Left renal cortex interstitium (tissue), 4 donors: ENCODE measurements at places on chromosomes 16 and 17. TPM values are rescaled to one million over a fixed set of nuclear protein-coding genes. Genes with fewer than 3 reads are reported as not detected.
A peak's percentile ranks its signal among the peaks of the same experiment; 100 is the strongest.

DNA sequence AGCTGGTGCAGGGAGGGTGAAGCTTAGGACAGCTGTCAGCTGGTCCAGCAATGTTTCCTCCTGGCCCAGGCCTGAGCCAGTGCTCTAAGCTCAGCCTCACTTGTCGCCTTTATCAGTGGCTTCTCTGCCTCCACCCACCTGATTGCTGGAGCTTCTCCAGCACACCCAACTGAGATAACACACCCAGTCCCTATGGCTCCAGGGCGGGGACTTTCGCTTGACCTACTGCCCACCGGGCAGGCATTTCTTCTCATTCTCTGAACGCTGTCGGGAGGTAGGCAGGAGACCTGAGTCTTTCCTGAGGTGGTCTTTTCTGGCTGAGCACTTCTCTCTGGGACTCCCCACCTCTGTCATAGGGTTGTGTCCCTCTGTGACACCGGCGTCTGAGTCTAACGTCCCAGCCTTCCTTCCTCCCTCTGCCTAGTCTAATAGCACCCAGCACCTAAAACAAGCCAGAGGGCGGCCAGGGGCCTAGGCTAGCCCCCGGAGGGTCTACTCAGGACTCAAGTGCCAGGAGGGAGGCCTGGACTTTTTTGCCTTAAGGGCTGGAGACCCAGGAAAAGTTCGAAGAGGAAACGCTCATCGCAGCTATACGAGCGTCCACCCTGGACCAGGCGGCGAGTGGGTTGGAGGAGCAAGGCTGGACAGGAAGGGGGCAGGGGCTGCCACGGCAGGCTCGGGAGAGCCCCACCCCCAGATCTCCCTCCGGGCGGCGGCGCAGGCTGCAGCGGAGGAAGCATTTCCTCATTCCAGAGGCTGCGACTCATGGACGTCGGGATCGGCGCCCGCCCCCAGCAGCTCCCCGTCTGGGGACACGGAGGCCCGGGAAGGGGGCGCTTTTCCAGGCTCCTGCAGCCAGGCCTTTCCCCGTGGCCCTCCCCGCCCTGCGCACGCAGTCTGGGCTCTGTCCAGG, 756 bp downstream of the TAX1BP3 start:
- DNase-seq, result no peak

GRCh38 chr16:19858340-19859018, 26.2 kb downstream of the GPRC5B start:
- no peak for DNase-seq

DNA sequence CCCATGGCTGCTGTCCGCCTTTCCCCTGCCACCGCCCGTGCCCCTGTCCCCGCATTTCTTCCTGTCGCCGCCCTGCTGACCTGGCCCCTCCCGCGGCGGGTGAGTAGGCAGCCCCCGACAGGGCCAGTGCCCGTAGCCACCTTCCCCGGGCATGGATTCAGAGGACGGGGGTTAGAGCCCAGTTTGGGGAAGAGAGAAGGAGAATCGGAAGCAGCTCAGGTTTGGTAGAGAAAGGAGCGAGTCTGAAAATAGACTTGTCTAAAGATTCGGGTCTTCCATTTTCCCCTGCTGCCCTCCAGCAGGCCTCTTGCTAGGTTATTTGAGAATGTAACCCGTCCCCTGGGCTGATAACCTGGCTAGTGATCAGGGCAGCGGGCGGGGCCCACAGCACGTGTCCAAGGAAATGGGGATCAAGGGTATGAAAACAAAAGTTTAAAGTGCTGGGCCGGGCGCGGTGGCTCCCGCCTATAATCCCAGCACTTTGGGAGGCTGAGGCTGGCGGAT, 7.9 kb upstream of the CLDN9 start:
- DNase-seq, result no peak

DNA sequence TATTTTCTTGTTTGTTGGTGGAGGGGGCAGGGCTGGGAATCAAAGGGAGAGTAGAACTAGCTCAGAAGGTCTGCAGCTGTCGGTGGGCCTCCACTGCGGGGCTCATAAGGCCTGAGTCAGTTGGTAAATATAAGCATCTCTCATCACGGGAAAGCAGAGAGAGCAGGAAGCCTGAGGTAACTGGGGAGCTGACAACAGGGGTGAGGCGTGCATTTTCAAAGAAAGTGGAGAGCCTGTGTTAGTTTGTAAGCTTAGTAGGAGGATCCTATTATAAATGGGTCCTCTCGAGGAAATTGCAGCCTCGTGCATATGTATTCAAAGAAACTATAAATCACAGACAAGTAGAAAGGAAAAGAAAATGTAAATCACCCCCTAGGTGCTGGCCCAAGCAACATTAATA, 221.0 kb upstream of the CDH13 start:
- no peak for DNase-seq

- no peak for DNase-seq
Measured at GRCh38 chr17:63274146-63274545, 172.0 kb downstream of the CYB561 start.

GRCh38 chr17:954431-955164, 25.0 kb downstream of the NXN start:
- DNase-seq, result no peak

- no peak for DNase-seq
Measured at GRCh38 chr17:64459284-64459747, 10.4 kb downstream of the MILR1 start.

GRCh38 chr17:75010683-75011400, 1.6 kb upstream of the MRPL58 start:
- no peak for DNase-seq

DNA sequence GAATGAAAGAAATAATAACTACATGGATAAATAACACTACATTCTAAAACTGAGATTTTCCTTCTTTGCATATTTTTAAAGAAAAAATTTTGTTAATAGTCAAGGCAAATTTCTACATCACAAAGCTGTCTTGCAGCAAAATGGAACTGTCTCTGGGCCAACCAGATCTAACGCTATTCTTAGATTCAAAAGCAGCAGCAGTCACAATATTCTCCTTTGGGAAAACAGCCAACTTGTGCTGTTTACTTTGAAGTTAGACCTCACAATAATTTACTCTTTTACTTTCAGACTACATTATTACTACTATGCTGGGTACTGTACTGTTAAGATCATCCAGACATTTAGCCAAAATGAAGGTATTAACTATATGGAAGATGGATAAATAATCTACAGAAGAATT, 189.1 kb downstream of the CEP112 start:
- DNase-seq, result no peak

GRCh38 chr16:70429888-70430666, 8.8 kb downstream of the ST3GAL2 start:
- DNase-seq, result no peak

GRCh38 chr17:40369923-40370322, 5.4 kb upstream of the GJD3 start:
- DNase-seq, result no peak

GRCh38 chr16:51359141-51359955, 208.3 kb upstream of the SALL1 start:
- peak; percentile 23 for DNase-seq

GRCh38 chr16:88437367-88437964, 15.6 kb upstream of the ZFPM1 start:
- no peak for DNase-seq

- DNase-seq, result no peak
Measured at GRCh38 chr17:72997559-72997958, 94.9 kb downstream of the SLC39A11 start.

GRCh38 chr16:11151156-11151884, 104.7 kb downstream of the SOCS1 start:
- no peak for DNase-seq

- no peak for DNase-seq
Measured at GRCh38 chr16:49498666-49499413, 125.2 kb downstream of the C16orf78 start.

DNA sequence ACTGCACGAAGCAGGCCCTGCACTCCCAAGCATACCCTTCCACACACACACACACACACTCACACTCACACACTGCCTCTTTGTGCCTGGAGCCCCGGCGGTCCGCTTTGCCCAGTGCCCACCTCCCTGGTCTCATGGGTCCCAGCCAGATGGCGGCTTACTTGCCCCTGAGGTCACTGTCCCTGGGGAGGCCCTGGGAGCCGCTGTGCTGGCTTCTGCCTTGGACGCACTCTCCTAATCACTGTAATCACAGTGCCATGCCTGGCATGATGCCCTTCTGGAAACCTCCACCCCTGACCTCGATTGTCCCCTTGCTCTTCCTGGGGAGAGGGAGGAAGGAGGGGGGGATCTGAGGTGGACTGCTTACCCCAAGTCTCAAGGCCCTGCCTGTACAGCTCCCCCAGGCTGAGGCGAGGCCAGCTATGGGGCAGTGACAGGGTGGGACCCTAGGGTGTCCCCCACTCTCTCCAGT, 36.0 kb downstream of the ARHGAP23 start:
- no peak for DNase-seq

- DNase-seq, result no peak
Measured at GRCh38 chr17:82737967-82738877, 2.8 kb downstream of the FN3K start.

- DNase-seq, result no peak
Measured at GRCh38 chr17:71486261-71486660, 634.6 kb upstream of the SOX9 start.

DNA sequence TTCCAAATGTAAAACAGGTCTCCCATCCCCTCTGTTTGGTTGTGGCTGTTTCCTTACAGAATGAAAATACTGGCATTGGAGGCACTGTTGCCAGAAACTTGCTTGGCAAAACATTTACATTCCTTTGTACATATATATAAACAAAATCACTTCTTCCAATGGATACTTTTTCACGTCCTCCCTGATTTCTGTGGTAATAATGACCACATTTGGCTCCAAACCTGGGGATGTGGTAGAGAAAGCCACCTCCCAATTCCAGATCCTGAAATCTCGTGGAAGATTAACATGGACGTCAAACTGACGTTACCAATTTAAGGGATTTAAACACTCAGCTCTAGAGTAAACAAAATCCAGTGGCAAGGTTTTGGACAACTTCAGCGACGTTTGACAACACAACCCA, 370.8 kb upstream of the ZFHX3 start:
- DNase-seq, result no peak

GRCh38 chr17:71725811-71726210, 395.0 kb upstream of the SOX9 start:
- DNase-seq, result no peak

DNA sequence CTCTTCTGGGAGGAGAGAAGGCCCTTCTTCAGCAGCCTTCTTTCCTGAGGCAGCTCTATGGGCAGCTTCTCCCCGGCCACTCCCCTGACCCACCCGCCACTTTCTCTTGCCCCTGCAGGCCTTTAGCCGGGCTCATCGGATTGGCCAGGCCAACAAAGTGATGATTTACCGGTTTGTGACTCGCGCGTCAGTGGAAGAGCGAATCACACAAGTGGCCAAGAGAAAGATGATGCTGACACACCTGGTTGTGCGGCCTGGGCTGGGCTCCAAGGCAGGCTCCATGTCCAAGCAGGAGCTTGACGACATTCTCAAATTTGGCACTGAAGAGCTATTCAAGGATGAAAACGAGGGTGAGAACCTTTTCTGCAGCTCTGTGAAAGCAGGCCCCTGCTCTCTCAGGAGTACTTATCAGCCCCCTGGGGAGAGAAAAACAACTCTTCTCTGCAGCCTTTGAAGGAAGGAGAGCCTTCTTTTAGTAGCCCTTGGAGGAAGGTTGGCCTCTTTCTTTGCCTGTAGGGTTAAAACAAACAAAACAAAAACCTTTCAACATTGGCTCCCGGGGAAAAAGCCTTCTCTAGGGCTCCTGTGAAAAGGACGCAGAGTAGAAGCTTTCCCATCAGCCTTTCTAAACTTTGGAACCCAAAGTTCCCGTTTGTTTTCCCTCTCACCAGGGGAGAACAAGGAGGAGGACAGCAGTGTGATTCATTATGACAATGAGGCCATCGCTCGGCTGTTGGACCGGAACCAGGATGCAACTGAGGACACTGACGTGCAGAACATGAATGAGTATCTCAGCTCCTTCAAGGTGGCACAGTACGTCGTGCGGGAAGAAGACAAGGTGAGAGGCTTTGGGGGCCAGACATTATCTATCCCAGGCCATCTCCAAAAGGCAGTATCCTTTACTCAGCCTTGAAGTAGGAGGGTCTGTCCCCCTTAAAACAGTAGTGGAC, 12.7 kb downstream of the RNF227 start:
- DNase-seq, result no peak

DNA sequence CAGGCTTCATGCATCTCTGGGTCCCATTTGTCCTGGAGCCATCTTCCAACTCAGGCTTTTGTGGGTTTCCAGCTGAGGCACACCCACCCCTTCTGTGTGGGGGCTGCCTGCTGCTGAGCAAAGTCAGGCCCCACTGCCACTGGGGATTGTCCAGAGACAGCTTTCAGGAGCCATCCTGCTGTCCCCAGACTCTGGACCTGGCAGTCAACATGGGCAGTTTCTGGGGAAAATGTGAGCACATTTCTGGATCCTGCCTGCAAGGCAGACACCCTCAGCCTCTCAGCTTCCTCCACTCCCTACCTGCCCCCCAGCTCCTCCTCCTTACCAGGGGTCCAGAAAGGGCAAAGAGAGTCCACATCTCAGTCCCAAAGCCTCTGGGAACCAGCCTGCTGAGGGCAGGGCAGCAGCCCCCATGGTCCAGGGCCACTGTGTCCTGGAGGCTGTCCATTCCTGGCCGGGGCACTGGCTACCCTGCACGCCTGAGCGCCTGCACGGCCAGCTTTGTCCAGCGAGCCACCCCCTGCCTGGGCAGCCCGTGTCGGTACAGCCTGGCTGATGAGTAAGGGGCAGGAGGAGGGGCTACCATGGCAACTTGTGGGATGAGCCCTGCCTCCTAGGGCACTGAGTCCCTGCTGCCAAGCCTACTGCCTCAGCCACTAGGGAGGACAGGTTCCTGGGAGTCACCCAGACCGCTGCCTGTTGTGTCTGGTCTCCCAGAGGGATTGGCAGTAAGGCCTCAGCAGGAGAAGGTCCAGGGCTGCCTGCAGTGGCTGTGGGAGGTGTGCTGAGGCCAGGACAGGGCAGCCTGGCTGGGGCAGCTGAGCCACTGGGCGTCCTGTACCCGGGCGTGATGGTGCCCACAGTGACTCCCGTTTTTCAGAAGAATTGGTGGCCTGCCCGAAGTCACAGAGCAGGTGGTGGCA, at the start of gene SLC47A2:
Gene SLC47A2 (minus strand): TSS at position 477 of the 923 bp plus-strand sequence. CDS start 29 bp downstream, at position 448.
- no peak for DNase-seq

DNA sequence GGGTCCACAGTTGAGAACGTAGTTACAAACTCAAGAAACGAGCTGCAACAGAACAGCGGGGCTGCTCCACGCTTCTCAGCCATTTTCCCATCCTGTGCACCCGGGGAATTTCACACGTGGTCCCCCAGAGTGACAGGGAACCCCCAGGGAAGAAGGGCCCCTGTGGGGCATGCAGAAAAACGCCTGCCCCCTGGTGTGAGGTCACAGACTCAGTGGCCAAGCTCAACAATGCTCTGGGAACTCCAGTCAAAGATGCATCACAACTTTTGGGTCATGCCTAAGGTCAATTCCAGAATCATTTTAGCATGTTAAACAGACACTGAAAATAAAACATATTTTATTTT, 115.4 kb downstream of the ZNF778 start:
- DNase-seq, result no peak

Gene TPSD1
- polyA plus RNA-seq, result not detected

Gene KRT36
- polyA plus RNA-seq, result not detected

Gene CPNE2
- polyA plus RNA-seq, result 40.9 TPM

Gene GRIN2A
- polyA plus RNA-seq, result 5.7 TPM

Gene RDM1
- polyA plus RNA-seq, result 2.6 TPM

Gene UMOD
- 272 TPM for polyA plus RNA-seq

Gene ABCC3
- polyA plus RNA-seq, result 5.3 TPM

Gene ADAP2
- 2.9 TPM for polyA plus RNA-seq

Gene ACSM3
- polyA plus RNA-seq, result 104 TPM

Gene WFIKKN1
- 3.7 TPM for polyA plus RNA-seq

Gene DNAJA2
- polyA plus RNA-seq, result 82.0 TPM

Gene HIRIP3
- 21.9 TPM for polyA plus RNA-seq

Gene C16orf96
- polyA plus RNA-seq, result 0.24 TPM

Gene KRTAP1-5
- not detected for polyA plus RNA-seq

Gene SCIMP
- 1.2 TPM for polyA plus RNA-seq

Gene PMP22
- polyA plus RNA-seq, result 56.6 TPM

Gene TBX6
- 1.5 TPM for polyA plus RNA-seq

Gene NPTX1
- 0.95 TPM for polyA plus RNA-seq

Gene CDH3
- 67.4 TPM for polyA plus RNA-seq

Gene ENDOV
- 42.8 TPM for polyA plus RNA-seq

Gene MT1F
- 84.1 TPM for polyA plus RNA-seq
